ENCODE measurements at places on chromosomes 1 and 21.

DNA sequence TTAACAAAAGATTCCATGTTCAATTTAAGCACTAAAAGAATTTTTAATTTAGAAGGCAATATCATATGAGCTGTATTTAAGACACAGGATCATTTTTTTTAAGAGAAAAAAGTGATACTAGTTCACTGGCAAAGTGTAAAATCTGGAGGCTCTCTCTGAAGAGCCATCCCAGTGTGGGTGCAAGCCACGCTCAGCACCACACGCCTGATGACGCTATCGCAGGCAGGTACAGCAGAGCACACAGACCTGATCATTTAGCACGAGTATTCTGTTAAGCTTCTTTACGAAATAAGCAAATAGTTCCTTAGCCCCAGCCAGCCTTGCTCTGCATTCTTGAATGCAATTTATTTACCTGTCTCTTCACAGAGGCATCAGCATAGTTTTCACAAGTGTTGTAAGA, 198.6 kb downstream of the SIPA1L2 start:
- no peak for DNase-seq

- DNase-seq = no peak
Observed at GRCh38 chr1:236494586-236495466, 29.0 kb upstream of the LGALS8 start.

DNA sequence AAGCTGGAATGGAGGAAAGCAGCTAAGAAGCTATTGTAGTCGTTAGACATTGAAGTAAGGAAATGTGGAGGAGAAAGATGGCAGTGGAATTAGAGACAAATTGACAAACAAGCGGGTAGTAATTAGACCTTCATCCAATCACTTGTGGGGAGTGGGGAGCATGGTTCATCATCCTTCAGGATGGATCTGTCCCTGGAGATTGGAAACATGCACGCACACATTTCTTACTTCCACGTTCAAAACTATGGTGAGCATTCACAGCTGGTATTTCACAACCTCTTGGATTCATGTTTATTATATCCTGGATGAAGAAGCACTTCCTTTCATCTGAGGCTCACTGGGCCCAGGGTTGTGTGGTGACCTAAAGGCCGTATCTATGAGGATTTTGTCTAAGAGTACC, 188.1 kb downstream of the ST6GALNAC3 start:
- no peak for DNase-seq

GRCh38 chr1:219279017-219279770, 105.5 kb downstream of the LYPLAL1 start:
- no peak for DNase-seq

DNA sequence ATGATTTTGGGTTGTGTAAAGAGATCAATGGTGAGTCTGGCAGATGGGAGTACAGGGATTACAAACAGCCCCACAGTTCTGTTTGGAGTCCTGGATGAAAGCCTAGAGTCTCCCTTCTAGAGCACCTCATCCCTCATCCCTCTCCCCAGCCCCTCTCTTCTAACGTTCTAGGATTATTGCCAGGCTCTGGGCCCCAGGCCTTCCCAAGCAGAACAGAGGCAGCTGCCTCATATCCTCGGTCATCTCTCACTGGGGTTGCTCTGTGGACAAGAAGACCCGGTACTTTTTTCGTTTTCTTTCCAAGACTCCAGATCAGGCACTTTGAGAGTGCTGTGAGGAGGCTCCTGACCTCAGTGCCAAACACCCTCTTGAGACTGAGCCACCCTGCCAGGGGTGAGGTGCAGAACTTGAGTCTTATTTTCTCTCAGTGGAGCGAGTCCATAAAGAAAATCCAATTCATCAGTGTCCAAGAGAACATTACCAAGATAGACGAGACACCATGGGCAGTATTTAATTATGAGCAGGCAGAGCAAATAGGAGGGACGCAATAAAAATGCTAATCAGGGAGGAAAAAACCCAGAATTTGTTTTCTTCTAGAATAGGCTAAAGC, 17.1 kb upstream of the KCND3 start:
- no peak for DNase-seq

DNA sequence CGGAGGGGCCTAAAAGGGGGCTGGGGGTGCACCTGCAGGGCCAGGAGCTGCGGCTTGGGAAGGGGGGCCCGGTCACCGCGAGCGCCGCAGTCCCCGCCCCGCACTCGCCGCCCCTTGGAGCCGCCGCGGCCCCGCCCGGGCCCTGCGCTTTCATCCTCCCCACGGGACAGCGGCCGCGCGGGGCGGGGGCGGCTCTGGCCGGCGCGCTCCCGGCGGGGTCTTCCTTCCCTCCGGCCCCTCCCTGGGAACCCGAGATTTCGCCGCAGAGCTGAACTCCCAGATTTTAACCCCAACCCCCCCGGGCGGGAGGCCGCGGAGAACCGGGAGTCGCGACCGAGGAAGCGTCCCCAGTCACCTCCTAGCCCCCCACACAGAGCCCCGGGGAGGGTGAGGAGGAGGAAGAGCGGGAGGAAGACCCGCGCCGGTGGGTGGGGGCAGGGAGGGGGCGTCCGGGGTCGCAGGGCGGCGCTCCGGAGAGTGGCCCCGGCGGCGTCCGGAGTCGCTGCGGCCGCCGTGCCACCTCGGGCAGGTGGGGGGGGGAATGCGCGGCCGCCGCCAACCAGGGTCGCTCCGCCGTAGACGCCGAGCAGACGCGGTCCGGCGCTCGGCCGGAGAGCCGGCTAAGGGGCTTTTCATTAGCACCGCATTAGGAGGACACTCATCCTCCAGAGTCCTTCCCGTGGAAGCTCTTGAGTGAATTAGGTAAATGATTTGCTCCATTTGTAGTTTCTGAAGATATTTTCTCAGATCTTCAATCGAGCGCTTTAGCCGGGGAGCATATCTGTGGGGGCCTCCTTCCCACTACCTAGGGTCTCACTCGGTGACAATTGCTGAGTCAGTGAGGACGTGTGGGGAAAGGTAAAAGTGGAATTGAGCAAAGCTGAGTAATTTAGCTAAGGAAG, 31.6 kb upstream of the NFIA start:
- DNase-seq = peak; percentile 28

DNA sequence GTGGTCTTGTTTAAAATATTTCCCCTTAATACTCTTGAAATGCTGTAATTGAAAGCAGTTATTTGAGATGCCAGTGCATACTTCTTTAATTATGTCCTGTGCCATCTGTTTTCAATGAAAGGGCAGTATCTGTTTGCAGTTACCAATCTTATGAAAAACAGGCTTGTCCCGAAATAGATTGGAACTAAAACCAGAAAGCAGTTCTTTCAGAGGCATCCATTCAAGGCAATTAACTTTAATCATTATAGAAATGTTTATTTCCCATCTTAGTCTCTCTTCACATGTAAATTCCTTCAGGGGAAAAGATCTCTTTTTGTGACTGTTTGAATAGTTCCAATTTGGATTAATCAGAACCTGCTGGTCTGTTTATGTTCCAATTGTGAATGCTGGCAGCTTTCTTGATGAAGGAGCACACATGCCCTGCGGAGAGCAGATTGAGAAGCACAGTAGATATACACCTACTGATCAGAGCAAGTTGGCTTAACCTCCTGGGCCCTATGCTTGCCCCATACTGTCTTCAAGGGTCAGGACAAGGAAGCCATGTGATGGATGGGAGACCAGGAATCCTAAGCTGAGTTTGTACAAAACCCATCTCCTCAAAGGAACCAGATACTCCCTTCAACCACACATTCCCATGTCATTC, 41.6 kb upstream of the MROH9 start:
- no peak for DNase-seq

DNA sequence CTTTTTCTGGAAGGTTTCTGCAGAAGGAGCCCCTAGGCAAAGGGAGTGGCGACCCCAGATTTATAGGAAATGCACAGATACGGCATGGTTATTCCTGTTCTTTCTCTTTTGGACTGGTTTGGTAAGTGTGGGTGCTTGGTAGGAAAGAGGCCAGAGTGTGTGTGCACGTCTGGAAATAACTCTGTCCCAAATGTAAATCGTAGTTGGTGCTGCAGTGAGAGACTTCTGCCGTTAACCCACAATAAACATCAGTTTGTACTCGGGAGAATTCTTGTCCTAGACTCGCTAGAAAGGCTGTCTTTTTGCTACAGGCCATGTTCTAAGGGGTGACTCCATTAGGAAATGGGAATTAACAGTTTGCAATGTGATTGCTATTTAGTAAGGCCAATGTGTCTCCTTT, 779 bp downstream of the SLC44A3 start:
- DNase-seq = no peak

DNA sequence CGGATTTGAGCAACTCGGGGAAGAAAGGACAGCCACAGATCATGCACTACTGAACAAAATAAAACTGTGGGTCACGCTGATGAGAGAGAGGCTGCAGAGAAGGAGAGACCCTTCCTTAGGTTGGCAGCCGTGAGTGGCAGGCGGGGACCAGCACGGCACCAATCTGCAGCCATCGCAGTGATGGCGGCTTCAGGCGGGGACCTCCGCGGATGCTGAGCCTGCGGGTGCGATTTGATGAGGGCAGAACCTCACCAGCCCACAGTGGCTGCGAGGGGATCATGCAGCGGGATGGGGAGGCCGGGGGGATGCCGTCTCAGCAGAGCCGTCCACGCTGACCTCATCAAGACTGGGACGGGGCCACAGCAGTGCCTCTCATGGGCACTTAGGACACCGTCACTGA, 11.8 kb downstream of the ITGB2 start:
- DNase-seq = no peak

- DNase-seq = no peak
Observed at GRCh38 chr1:218382261-218382660, 37.1 kb downstream of the TGFB2 start.

GRCh38 chr1:213987422-213987926, 299 bp upstream of the PROX1 start:
- peak; percentile 86 for DNase-seq

DNA sequence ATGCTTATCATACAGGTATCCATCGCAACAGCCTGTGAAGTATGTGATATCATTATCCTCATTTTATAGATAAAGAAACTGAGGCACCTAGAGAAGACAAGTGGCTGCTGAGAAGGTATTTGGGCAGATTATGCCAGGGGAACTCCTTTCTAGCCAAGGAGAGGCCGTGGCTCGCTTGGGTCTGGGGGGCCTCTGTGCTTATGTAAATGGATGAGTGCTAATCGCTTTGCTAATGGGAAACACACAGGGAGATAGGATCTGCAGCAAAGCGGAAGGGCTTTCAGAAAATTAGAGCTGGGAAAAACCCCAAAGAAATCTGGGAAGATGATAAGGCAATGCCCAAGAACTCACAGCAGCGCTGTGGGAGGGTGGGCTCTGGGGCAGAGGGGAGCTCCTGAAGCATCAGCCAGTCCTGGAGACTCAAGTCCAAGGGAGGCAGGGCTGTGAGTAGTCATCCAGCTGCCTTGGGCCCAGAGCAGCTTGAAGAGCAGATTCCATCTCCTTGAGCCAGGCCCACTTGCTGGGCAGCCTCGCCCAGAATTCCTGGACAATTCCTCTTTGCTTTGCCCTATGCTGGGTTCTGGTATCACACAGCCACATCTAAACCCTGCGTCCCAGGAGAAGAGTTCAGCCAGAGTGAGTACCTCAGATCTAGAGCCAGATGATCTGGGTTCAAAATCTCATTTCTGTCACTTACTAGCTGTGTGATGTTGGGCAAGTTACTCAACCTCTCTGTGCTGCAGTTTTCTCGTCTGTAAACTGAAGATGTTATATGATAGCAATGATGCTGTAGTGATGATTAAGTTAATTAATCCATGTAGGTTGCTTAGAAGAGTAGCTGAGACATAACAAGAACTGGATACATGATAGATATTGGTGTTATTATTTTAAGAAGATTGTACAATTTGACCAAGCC, 36.7 kb downstream of the FOXD2 start:
- peak; percentile 41 for DNase-seq

DNA sequence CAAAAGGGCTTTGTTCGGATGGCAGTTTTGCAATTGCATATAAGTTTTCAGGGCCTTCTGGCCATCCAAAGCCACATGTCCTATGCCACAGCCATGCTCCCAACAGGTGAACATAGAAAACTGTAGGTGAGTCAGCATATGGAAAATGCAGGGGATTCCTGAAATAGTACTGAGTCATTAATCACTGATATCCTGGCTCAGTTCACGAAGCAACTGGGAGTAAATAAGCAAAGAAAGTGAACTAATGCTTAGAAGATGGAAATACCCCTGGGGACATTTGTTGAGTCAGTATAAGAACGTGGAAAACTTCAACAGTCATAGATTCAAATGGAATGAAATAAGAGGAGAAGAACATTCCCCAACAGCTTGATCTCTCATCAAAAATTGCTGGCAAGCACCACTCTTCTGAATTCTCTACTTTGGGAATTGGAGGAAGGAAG, 148.9 kb upstream of the RUNX1 start:
- DNase-seq = peak; percentile 32

- DNase-seq = peak; percentile 8
Observed at GRCh38 chr1:119582801-119583200, 65.3 kb downstream of the ZNF697 start.

DNA sequence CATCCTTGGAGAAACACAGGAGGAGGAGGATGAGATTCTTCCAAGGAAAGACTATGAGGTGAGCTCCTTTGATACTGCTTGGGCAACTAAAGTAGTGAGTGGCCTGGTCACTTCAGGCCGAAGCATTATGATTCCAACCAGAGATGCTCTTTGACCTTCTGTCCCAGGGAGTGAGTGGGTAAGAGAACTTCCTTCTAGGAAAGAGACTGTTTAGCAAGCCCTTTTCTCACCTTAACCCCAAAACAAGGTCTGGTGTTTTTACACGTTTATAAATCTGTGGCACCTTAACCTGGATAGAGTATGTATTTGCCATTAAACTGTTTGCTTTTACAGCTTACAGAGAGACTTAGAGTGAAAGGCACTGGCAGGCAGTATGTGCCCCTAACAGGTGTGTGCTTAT, 1.1 kb downstream of the CLCN6 start:
- no peak for DNase-seq

DNA sequence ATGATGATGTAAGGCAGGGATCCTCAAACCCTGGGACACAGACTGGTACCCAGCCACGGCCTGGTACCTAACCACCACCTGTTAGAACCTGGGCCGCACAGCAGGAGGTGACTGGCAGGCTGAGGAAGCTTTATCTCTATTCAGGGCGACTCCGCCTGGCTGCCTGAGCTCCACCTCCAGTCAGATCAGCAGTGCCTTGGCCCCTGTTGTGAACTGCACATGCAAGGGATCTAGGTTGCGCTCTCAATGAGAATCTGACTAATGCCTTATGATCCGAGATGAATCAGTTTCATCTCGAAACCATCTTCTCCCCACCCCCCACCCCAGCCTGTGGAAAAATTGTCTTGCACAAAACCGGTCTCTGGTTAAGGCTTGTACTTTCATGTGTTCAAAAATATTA, 4.2 kb downstream of the RNPC3 start:
- DNase-seq = no peak

- no peak for DNase-seq
Observed at GRCh38 chr1:54289712-54290233, 89.8 kb downstream of the MRPL37 start.

Data from A549 (cell line).